ENCODE measurements at places on chromosomes 12 and 14. TPM values are rescaled to one million over a fixed set of nuclear protein-coding genes. Genes with fewer than 3 reads are reported as not detected.

The TMEM119 gene
- 0.14 TPM for polyA plus RNA-seq

The SDR9C7 gene
- not detected for polyA plus RNA-seq

The KCNH3 gene
- polyA plus RNA-seq: 0.07 TPM

The TAS2R50 gene
- not detected for polyA plus RNA-seq

The TAC3 gene
- not detected for polyA plus RNA-seq

The KCNC2 gene
- 0.02 TPM for polyA plus RNA-seq

The BHLHE41 gene
- 0.29 TPM for polyA plus RNA-seq

The AKAP5 gene
- 0.25 TPM for polyA plus RNA-seq

The MRPL42 gene
- 38.8 TPM for polyA plus RNA-seq

The RNASE3 gene
- not detected for polyA plus RNA-seq

The FAM181A gene
- not detected for polyA plus RNA-seq

The MSRB3 gene
- 1.0 TPM for polyA plus RNA-seq

The ANO6 gene
- 18.6 TPM for polyA plus RNA-seq

The PIANP gene
- polyA plus RNA-seq: 0.03 TPM

The SLC22A17 gene
- 2.7 TPM for polyA plus RNA-seq
